ENCODE measurements at places on chromosomes 2 and 18.

- peak; percentile 84 for DNase-seq
Observed at GRCh38 chr18:62979176-62979575, 263.8 kb downstream of the PHLPP1 start.

- no peak for DNase-seq
Observed at GRCh38 chr2:96930351-96931010, 55.9 kb downstream of the FAM178B start.

- DNase-seq: no peak
Observed at GRCh38 chr2:71670430-71670795, 217.1 kb downstream of the DYSF start.

GRCh38 chr18:76573325-76574025 is 78.4 kb upstream of the ZNF516 start:
- DNase-seq: peak; percentile 68

Measured in astrocyte (in vitro differentiated cells and primary cell).